ENCODE measurements at places on chromosomes 13 and 19.

DNA sequence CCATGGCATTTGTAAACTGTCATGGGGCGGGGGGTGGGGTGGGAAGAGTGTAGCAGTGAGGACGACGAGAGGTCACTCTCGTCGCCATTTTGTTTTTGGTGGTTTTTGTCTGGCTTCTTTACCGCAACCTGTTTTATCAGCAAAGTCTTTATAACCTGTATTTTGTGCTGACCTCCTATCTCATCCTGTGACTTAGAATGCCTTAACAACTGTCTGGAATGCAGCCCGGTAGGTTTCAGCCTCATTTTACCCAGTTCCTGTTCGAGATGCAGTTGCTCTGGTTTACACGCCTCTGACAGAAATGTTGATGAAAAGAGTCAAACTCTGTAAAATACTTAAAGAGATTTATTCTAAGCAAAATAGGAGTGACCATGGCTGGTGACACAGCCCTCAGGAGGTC lies 852.0 kb downstream of the DACH1 start:
- DNase-seq = no peak

- DNase-seq = no peak
These were observed 6.9 kb downstream of the GPR180 start for GRCh38 chr13:94608586-94608985.

DNA sequence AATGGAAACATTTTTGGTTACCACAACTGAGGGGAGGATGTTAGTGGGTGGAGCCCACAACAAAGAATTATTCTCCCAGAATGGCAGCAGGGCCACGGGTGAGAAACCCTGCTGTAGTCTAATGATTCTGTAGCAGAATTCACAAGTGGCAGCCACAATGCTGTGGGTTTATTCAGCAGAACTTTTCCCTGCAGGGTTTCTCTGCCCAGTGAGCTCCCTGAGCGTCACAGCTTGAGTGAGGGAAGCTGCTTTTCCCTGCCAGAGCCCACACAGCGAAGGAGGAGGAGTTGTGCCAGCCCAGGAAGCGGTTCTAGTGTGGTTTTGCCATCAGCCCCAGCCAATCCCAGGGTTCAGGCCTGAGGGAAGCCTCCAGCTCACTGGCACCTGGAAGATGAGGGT lies 4.4 kb downstream of the ATP12A start:
- DNase-seq = no peak

DNA sequence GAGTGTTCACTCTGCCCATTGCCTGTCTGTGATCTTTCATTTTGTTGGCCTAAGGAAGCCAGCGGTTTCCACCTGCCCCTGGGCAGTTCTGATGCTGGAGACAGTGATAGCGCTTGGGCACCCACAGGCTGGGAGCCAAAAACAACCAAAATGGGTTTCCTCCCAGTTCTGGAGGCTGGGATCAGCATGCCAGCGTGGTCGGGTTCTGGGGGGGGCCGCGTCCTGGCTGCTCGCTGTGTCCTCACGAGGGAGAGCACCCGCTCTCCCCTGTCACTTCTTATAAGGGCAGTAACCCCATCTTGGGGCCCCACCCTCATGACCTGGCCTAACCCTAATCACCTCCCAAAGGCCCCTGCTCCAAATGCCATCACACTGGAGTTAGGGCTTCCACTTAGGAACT lies 67.9 kb downstream of the RAB20 start:
- no peak for DNase-seq

DNA sequence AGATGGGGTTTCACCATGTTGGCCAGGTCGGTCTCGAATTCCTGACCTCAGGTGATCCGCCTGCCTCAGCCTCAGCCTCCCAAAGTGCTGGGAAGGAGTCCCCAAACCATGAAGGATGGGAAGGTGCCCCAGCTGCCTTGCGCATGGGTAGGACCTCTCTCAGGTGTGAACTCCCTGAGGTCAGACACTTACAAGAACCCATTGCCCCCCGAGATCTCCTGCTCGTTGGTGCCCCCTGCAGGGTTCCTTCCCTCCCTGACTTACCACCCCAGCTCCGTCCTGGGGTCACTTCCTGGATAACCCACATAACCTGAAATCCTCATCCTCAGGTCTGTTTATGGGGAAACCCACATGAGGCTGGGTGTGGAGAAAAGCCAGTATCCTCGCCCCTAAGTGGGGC lies 41.7 kb downstream of the UNC13A start:
- DNase-seq = no peak
